ENCODE measurements at places on chromosomes 13 and 19. TPM values are rescaled to one million over a fixed set of nuclear protein-coding genes. Genes with fewer than 3 reads are reported as not detected.

DNA sequence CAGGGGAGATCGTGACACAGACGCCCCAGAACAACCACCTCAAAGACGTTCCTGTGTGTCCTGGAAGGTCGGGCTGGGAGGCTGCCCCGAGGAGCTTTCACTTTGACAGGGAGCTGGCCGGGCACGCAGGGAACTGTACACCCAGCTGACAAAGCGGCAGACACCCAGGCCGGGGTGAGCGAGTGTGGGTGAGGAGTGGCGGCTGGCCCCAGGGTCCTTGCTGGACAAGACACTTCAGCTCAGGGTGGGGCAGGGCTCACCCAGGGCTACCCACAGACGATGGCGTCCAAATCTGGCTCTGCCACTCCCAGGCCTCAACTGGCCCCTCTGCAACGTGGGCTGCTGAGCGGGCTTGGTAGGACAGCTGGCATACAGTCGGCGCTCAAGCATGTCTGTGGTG lies 2.0 kb downstream of the FGF22 start:
- DNase-seq: no peak

DNA sequence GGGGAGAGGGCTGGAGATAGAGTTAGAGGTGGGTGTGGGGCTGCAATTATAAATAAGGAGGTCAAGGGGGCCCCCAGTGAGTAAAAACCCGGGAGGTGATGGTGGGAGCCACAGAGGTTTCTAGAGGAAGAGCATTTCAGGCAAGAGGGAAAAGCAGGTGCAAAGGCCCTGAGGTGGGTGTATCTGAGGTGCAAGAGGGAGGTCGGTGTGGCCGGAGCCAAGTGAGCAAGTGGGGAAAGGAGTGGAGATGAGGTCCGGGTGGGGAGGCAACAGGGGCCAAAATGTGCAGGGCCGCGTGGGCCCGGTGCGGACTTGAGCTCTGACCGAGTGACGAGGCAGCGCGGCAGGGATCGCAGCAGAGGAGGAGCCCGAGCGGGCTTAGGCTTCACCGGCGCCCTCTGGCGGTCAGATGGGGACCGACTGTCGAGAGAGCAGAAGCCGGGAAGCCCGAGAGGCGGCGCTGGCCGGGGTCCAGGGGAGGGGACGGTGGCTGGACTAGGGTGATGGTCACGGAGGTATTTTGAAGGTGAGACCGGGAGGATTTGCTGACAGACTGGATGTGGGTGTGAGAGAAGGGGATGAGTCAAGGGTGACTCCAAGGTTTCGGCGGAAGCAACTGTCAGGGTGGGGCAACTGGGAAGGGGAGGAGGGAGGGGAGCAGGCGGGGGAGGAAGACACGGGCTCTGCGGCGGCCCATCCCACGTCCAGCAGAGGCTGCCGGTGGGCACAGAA lies 17.7 kb upstream of the SPACA4 start:
- peak; percentile 94 for DNase-seq

DNA sequence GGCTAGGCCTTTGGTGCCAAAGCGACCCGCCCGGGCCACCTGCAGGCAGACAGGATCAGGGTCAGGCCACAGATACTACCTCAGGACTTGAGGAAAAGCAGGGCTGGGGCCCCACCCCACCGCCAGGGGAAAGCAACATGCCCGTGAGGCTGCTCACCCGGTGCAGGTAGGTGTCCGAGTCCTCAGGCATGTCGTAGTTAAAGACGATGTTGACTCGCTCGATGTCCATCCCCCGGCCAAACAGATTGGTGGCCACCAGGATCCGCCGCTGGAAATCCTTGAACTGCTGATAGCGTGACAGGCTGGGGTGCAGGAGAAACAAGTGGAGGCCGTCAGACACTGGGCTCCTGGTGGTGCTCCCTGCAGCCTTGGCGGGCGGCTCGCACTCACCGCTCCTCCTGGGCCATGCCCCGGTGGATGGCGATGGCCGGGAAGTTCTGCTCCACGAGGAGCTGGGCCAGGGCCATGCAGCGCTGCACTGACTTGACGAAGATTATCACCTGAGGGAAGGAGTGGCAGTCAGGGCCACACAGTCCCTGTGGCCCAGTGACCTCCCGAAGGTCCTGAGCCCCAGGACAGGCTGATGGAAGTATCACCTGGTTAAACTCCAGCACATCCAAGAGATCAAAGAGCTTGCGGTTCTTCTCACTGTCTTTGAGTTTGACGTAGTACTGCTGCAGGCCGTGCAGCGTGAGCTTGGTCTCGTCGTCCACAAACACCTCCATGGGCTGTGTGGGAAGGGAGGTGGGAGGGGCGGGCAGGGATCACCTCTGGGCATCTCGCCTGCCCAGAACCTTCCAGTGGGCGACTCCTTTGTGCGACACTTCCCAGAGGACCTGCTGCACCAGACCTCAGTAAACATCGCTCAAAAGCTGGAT lies 9.8 kb downstream of the DDX39A start:
- DNase-seq: no peak

Gene LENG1
- total RNA-seq: 18.8 TPM

Gene PNKP
- total RNA-seq: 172 TPM
